ENCODE measurements at places on chromosomes 5 and 9. TPM values are rescaled to one million over a fixed set of nuclear protein-coding genes. Genes with fewer than 3 reads are reported as not detected.

Gene PLAC8L1
- total RNA-seq = not detected

Gene SLC23A1
- total RNA-seq = 1.8 TPM

Gene C9orf78
- total RNA-seq = 61.6 TPM

Gene PCA3
- total RNA-seq = not detected

Gene SMIM23
- total RNA-seq = not detected

Gene PCDHA9
- total RNA-seq = not detected

Gene KIF24
- 8.6 TPM for total RNA-seq

Gene SOHLH1
- total RNA-seq = not detected

Gene HAVCR1
- total RNA-seq = 3.6 TPM

Gene FGFR4
- total RNA-seq = 0.33 TPM
